ENCODE measurements at places on chromosomes 3 and 15.

- DNase-seq, result no peak
These were observed 27.2 kb downstream of the SEC62 start for GRCh38 chr3:169993761-169994160.

- DNase-seq, result no peak
These were observed 140.5 kb upstream of the TBL1XR1 start for GRCh38 chr3:177337541-177338331.

GRCh38 chr15:77673866-77674265 is 41.2 kb upstream of the LINGO1 start:
- DNase-seq, result no peak

- no peak for DNase-seq
These were observed 70.9 kb downstream of the SCN5A start for GRCh38 chr3:38578551-38578950.

GRCh38 chr3:28081533-28081947 is 159.9 kb upstream of the CMC1 start:
- no peak for DNase-seq

GRCh38 chr3:188119846-188120245 is 34.1 kb upstream of the LPP start:
- no peak for DNase-seq

DNA sequence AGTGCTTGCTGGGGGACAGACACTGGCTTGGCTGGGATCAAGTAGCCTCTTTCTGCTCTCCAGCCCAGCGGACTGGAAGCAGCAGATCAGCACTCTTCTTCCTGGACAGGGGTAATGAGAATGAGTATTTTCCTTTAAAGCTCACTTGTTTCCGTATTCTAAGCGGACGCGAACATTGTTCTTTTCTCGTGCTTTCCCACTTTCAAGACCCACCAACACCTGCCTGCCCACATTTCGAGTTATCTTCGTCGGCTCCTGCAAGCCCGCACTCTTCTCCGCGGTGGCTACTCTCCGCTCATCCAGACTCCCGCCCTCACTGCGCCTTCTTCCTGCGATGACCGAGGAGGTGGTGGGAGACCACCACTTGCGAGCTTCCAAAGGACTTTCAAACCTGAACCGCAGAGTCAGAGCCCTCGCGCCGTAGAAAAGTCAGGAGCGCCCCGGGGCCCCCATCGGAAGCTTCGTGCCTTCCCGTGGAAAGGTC is 1.6 kb upstream of the PPM1L start:
- peak; percentile 46 for DNase-seq

DNA sequence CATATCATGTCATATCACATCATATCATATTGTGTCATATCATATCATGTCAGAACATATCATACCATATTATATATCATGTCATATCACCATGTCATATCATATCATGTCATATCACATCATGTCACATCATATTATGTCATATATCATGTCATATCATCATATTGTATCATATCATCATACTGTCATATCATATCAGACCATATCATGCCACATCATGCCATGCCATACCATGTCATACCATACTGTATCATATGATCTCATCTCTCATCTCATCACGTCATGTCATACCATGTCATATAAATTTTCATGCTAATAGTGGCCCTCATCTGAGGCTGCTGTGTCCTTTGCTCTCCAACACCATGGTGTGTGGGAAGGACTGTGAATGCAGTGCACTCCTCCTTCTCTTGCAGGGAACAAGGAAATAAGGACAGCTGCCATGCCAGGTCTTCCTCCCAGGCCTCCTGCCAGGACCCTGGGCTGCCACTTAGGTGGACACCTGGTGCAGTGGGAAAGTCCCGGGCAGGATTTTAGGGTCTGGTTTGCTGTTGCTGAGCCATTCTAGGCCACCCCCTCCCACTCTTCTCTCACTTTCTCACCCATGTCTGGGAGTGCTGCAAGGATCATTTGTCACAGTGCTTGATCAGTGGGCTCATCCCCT is 72.4 kb upstream of the TRPM1 start:
- DNase-seq, result no peak

GRCh38 chr15:88238618-88239430 is 17.7 kb downstream of the NTRK3 start:
- DNase-seq, result no peak

DNA sequence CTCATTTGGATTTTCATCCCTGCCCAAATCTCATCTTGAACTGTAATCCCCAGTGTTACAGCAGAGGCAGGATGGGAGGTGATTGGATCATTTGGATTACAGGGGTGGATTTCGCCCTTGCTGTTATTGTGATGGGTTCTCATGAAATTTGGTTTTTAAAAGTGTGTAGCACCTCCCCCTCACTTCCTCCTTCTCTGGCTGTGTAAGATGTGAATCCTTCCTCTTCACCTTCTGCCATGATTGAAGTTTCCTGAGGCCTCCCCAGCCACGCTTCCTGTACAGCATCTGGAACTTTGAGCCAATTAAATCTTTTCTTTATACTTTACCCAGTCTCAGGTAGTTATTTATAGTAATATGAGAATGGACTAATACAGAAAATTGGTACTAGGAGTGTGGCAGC is 316.8 kb downstream of the PLCL2 start:
- no peak for DNase-seq

- no peak for DNase-seq
These were observed 106.3 kb downstream of the RORA start for GRCh38 chr15:61122647-61123375.

- no peak for DNase-seq
These were observed 1.3 kb upstream of the TRIM59 start for GRCh38 chr3:160450846-160451245.

GRCh38 chr15:52143873-52144272 is 31.3 kb upstream of the BCL2L10 start:
- DNase-seq, result peak; percentile 28

DNA sequence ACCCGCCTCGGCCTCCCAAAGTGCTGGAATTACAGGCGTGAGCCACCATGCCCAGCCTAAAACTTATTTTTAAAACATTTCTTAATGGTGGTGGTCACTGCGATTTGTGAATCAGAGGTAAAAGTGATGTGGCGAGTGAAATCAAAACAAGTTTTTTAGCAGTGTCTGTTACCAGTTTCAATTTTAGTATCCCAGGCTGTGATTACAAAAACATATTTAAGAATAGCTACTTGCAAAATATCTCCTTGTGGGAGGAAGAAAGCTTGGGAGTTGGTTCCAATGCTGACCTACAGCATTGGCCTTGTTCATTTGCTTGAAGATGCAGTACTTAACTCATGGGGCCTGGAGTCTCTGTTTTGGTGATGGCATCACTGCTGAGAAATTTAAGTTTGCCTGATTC is 4.5 kb downstream of the RAB7A start:
- DNase-seq, result no peak

DNA sequence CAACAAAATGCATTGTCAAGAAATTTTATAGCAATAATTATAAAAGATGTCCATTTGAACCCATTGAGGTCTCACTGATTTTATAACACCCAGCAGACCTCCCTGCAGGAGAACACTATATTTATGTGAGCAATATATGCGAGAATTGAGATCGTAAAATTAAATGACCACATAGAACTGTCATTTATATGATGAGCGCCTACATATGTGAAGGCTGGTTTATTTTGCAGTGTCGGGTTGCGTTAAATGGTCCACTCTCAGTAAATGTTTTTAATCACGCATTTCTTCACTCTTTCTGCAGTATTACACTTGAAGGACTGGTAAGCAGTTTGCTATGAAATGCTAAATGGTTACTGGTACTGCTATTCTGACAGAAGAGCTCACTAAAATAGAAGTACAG is 408.5 kb upstream of the AGTR1 start:
- DNase-seq, result no peak

DNA sequence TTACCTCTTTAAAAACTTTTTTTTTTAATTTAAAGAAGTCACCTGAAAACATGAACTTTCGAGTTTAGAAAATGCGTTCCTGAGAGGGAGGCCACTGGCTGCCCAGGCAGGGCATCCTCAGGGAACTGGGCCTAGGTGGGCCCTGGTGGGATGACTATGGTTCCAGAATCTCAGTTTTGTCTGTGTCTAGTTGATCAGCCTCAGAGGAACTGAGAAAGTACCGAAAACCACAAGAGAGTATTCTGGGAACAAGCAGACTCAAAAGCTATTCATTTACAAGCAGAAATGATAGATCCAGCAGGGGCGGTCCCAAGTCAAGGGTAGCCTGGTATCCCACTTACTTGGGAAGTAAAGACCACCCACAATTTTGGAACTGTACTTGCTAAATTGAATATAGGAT is 10.5 kb downstream of the WWTR1 start:
- DNase-seq, result no peak

DNA sequence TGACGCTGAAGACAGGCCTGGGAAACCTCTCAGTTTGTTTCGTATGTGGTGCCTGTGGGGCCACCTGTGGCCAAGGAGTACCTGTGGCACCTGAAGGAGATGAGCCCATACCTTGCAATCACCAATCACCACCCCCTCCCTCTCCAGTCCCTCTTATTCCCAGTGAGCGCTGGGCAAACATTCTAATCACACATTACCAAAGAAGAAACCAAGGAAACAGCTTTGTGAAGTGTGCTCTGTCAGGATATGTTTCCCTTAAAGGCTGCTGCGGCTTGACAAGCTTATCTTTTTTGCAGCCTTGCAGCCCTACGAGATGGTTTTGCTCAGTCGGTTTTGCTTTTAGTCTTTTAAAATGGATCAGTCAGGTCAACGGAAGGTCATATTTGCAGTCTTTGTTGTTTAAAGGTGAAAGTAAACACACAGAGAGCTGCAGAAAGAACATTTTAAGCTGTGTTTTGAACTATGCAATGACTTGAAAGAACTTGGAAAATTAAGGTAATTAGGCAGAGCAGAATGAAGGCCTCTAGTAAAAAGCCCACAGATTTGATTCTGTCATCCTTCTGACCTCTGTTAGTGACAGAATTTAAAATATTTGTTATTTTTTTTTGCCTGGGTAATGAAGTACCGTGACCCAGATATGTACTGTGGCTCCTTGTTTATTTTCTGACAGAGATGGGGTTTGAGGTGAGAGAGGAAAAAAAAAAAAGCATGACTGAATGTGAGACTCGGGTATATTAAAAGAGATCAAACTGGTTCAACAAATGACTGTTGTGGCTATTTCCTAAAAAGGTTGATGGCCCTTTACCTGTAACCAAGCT is 461.4 kb downstream of the NSUN3 start:
- DNase-seq, result peak; percentile 42

GRCh38 chr3:71713041-71713440 is 12.2 kb downstream of the EIF4E3 start:
- peak; percentile 16 for DNase-seq

- DNase-seq, result no peak
These were observed 38.4 kb downstream of the CCDC33 start for GRCh38 chr15:74274470-74275038.

DNA sequence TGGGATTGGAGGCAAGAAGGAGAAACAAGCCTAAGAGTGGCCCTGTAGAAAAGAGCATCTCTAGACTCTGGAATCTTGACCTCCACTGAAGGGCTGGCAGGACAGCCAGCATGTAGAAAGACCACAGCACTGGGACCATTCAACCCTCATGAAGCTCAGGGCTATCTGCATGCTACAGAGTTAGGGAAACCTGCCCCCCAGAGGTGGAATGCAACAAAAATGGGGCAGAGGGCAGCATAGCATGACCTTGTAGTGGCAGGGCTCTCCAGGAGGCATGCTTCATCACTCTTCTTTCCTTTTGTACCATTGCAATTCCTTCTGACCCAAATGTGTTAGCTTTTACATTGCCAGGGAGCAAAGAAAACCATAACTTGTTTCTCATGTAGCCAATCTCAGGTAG is 445.4 kb downstream of the EPHB1 start:
- DNase-seq, result no peak

DNA sequence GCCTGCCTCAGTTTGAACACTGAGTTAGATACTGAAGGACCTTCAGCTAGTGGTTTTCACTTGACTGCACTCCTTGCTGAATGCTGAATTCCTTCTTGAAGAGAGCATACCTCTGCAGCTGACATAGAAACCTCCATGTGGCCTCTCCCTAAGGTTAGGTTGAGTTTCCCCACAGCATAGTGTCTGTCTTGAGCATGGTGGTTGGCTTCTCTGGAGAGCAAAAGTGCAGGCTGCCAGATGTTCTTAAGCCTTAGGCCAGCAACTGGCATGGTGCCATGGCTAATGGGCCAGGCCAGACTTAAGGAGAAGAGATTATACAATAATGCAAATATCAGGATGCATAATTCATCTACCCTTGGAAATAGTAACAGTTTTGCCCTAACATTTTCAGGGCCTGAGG is 545.6 kb upstream of the ZNF385D start:
- no peak for DNase-seq

DNA sequence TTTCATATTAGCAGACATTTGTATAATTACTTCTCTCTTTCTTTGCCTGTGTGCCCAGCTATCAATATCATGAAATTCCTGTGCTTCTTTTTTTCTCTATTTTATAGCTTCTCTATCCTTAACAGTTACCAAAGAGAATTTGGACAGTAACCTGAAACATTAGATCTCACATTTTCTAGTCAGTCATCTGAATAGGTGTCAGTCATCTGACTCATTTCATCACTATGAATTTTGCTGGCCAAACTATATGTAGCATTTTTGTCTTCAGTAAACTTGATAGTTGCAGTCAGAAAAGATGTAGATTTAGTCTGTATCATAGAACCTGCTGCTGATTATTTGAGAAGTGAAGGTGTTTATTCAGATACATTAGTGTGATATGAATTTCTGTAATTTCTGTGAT is 52.6 kb downstream of the HMG20A start:
- no peak for DNase-seq

- DNase-seq, result no peak
These were observed 203.7 kb upstream of the ICE2 start for GRCh38 chr15:60682615-60683014.

GRCh38 chr15:60844511-60845174 is 365.7 kb upstream of the ICE2 start:
- no peak for DNase-seq

GRCh38 chr15:90817117-90818057 is 51.0 kb upstream of the FURIN start:
- DNase-seq, result no peak

GRCh38 chr3:185629554-185630181 is 43.6 kb downstream of the SENP2 start:
- DNase-seq, result no peak

DNA sequence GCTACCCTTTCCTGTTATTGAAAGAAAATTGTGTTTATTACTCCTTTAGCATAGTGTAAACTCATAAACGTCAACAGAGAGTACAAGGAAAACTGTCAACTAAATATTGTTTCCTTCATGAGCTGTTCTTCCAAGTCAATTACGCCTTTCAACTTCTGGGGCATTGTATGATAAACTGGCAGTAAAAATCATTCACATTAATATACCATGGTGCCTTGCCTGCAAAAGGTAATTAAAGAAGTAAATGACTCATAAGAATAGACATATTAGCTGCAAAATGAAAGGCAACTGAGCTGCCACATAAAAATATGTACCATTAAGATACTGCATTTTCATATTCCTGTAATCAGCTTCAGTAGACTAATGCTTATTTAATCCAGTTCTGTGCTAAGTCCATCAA is 447.3 kb downstream of the FOXP1 start:
- DNase-seq, result no peak

GRCh38 chr3:116350119-116350733 is 95.1 kb downstream of the LSAMP start:
- DNase-seq, result no peak
